ENCODE measurements at places on chromosomes 7 and 10. TPM values are rescaled to one million over a fixed set of nuclear protein-coding genes. Genes with fewer than 3 reads are reported as not detected.

Gene FAM25C
- not detected for total RNA-seq

Gene NUTM2D
- 9.3 TPM for total RNA-seq

Gene ANKRD61
- not detected for total RNA-seq

Gene CFAP43
- total RNA-seq: 1.9 TPM

Gene ADK
- 40.8 TPM for total RNA-seq

Gene CPVL
- total RNA-seq: 15.6 TPM

Gene ASB4
- not detected for total RNA-seq

Gene SYCE1
- total RNA-seq: 0.34 TPM

Gene SLC13A1
- not detected for total RNA-seq

Gene DYNC1I1
- 14.6 TPM for total RNA-seq

Gene CRPPA
- 3.6 TPM for total RNA-seq

Gene SFXN2
- total RNA-seq: 28.3 TPM

Gene FAM24B
- total RNA-seq: 6.4 TPM

Gene CRTAC1
- total RNA-seq: 11.9 TPM

Gene CCL24
- total RNA-seq: not detected

Gene ASAH2
- 11.3 TPM for total RNA-seq

Gene NUTM2A
- 1.5 TPM for total RNA-seq

Gene LRIT1
- not detected for total RNA-seq

Gene OR2A42
- 0.08 TPM for total RNA-seq

Gene GNGT1
- 0.70 TPM for total RNA-seq

Gene CYP3A7
- total RNA-seq: 0.75 TPM

Gene PIP4K2A
- total RNA-seq: 36.9 TPM

Gene ELFN1
- 1.7 TPM for total RNA-seq

Gene LOXL4
- total RNA-seq: 3.0 TPM
